Activated T-helper 17 cell treated with anti-CD3 and anti-CD28 coated beads, Interleukin-2, amount 50 U/mL, for 72 hours (primary cell): ENCODE measurements at places on chromosomes 2 and 18.

GRCh38 chr18:49141491-49141890, 190.7 kb upstream of the SMAD7 start:
- ATAC-seq: no peak

DNA sequence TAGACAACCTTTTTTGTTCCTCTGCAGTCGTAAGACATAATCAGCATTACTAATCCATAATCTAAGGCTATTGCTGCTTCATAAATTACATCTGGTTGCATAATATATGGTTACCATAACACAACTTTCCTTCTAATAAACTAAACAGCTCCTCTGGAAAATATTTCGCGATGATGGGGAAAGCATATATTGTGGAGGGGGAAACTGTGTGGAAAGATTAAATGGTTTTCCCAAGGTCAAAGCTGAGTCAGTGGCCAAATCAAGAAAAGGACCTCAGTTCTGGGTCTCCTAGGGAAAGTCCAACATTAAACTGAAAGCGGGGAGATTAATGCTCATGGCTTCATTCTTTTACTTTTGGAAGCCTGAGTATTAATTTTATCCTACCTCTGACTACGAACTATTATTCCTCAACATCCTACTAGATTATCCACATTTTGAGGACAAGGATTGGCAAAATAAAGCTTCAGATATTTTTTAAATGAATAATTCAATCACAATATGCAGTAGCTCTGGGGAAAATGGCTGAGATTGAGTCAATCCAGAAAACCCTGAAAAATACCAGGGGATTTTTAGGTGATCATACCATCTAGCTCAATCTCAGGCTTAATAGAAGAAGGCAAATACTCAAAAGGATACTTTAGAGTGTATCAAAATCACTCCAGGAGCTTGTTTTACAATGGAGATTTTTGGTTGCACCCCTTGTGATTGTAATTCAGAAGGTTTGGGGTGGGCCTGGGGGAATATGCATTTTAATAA, 33.8 kb upstream of the STK17B start:
- ATAC-seq: peak; percentile 56

DNA sequence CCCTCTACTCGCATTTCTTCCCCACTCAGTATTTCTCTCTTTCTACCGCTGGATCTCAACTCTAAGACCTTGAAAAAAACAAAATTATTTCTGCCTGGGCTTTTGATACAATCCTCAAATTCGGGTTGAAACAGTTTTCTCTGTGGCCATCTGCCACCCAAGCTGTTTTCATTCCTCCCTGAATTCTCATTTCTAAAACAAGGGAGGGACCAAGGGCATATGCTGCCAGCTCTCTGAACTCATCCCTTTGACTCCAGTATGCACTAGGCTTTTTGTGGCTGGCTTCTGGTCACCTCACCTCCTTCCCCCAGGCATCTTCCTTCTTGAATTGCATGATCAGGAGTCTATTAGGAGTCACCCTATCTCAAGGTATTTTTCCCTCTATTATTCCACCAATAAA, 49.5 kb downstream of the CCDC148 start:
- ATAC-seq: no peak

GRCh38 chr2:177902395-177903163, 170.0 kb downstream of the PDE11A start:
- no peak for ATAC-seq

GRCh38 chr2:205086662-205087061, 541.4 kb downstream of the PARD3B start:
- ATAC-seq: no peak

- ATAC-seq: no peak
Observed at GRCh38 chr2:179234658-179235240, 29.9 kb downstream of the SESTD1 start.

DNA sequence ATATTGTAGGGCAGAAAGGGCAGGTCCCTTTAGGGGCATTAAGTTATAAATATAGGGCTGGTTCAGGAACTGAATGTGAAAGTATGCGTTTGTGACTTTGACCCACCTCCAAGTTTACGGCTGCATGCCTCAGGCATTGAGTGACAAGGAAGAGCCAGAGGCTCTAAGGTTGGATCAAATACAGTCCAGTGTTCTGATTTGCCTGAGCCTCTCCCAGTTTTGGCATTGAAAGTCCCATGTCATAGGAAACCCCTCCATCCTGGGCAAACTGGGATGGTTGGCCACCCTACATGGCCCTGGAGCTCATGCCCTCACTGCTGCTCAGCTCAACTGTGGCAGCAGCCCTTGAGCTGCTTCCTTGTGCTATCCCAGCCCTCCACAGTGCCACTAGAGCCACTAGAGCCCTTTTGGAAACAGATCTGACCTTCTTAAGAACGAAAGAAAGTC, 29.9 kb downstream of the HK2 start:
- ATAC-seq: no peak

DNA sequence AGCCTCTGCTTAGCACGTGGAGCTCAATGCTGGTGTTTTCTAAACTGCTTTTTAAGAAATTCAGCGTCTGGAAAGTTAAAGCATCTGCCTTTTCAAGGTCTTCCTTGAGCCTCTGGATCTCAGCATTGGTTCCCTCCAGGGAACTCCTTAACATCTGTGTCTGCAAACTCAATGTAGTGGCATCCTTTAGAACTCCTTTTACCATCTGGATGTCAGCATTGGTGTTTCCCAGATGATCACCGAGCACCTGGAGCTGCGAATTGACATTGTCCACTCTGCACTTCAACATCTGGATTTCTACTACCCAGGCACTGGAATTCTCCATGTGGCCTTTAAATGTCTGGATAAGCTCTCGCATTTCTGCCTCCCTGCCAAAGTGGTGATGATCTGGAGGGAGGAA, 3.7 kb downstream of the CLEC4F start:
- no peak for ATAC-seq

GRCh38 chr2:170350929-170351826, 173.2 kb downstream of the MYO3B start:
- no peak for ATAC-seq

DNA sequence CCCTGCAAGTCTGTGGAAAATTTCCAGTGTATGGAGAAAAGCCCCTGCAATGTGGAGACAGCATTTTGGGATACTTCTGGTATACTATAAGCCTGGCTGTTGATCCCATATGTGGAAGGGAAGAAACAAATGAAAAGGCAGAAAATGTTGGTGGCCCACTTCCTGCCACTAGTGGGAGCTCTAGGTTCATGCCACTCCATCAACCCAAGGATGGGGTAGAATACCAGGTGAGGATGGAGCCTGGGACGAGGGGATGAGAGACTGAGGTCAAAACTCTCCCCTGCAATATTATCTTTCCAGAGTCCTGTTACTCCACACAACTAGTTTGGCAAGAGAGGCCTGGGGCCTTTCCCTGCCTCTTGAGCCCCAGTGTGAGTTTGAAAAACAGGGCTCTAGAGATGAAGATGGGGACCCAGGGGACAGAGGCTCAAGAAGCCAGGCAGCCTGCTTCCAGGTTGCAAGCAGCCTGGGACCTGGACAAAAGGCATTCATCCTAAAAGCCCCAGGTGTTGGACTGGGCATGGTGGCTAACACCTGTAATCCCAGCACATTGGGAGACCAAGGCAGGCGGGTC, 31.9 kb downstream of the BMP10 start:
- ATAC-seq: no peak

GRCh38 chr2:2263196-2263829, 67.8 kb downstream of the MYT1L start:
- ATAC-seq: no peak

- peak; percentile 26 for ATAC-seq
Observed at GRCh38 chr2:143087033-143087432, 42.2 kb upstream of the ARHGAP15 start.

DNA sequence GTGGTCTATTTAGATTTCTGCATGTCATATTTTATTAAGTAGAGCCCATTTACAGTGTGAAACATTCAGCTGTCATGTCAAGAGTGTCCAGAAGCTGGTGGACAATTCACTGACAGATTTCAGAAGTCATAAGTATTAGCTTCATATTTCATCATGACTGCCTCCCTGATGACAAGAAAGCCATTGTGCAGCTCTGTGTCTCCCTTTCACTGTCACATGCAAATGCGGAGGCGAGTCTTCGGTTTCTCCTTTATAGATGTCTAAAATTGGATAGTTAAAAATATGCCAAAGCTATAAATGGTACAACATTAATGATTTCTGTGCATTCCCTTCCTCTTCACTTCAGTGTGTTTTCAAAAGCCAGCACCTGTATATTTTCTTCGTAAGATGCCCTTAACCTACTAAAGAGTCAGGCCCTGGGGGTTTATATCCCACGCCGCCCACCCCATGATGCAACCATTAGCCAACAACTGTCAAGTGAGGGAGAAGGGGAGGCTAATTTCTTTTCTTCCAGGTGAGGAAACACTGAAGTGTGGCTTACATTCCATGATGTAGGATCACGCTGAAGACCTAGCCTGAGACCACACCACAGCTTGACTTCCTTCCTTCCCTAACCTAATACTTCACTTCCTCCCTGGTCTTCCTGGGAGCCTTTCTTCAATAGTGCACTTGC, 99.6 kb upstream of the DDX18 start:
- no peak for ATAC-seq

DNA sequence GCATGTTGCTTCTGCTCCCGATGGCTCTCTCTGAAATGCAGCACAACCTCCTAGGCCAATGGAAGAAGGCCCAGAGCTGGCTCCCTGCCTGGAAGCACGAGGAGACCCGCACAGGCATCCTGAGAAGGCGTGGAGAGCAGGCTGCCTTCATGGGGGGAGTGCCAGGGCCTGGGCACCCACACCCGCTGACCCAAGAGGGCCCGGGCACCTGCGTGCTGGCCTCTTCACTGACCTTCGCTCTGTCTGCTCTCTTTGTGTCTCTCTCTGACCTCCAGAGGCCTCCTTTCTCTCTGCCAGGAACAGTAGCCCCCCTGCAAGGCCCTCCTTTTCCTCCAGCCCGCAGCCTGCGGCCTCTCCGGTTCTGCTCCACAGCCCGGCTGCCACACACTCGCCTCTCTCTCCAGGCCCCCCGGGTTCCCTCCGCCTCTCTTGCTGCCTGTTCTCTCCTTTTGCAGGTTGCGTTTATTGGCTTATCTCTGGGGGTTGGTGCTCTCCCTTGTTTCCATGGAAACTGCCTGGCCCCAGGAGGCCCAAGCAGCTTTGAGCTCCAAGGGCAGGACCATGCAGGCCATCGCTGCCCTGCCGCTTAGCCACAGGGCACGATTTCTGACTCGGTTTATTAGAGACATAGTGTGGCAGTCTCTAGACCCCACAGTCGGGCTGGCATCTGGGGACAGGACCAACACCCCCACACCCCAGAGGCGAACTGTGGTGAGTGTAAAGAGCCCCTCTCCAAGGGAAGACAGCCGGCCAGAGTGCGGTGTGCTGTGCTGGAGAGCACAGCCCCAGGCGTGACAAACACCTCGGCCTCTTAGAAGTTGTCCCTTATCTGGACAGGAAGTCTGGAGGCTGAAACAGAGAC, 1.7 kb downstream of the MZT2B start:
- ATAC-seq: no peak

DNA sequence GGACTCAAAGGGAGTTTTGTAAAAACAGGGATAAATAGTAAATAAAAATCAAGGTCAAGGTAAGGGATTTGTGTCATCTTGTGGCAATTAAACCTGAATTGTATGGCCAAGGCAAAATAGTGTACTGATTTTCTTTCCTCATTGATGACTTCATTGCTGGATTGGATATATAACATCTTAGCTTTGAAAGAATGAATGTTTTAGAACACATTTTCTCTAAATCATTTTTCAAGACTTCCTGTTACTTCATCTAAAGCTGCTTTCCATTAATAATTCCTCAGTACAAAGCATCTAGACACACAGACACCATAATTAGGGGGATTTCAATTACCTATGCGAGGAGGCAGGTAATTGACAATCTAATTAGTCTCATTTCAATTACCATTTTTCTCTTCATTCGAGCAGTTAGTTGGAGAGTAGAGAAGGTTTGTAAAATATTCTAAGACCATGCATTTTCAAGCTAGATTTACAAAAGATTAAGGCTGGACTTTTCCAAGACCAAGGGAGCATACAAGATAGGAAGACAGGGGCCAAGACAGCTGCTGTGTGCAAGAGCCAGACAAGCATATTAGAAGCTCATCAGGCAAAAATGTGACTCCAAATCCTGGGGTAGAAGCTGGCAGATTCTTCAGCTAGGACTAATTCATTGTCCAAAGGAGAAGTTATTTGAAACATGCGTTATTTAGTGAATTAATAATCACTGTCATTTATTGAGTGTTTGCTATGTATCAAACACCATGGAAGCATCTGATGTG, 253.6 kb downstream of the EPHA4 start:
- ATAC-seq: no peak

GRCh38 chr2:226130192-226130591, 669.4 kb downstream of the IRS1 start:
- ATAC-seq: no peak

DNA sequence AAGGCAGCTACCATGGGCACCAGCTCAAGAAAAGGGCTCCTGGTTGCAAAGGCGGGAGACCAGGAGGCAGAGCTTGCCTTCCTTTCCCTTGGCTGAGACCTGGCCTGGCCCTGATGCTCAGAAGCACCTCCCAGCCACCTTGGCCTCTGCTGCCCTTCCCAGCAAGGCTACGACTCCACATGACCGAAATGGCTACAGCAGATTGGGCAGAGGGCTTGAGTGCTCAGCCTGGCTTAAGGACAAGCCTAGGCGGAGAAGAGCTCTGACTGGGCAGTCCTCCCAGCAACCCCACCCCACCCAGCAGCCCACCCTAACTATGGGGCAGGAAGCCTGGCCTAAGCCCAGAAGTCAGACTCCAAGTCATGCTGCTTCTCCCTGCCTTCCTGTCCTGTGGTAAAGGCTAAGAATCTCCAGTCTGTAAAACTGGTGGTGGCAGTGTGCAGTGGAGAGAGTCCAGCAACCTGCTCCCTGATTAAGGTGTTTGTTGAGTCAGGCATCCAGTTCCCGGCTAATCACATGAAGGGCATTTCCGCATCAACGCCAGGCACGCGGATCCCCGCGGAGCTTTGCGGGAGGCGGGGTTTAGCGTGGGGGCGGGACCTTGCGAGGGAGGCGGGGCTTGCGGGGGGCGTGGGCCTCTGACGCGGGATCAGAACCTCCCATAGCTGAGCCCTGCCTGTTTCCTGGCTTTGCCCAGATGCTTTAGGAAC, 256.0 kb downstream of the BCL11A start:
- ATAC-seq: no peak

DNA sequence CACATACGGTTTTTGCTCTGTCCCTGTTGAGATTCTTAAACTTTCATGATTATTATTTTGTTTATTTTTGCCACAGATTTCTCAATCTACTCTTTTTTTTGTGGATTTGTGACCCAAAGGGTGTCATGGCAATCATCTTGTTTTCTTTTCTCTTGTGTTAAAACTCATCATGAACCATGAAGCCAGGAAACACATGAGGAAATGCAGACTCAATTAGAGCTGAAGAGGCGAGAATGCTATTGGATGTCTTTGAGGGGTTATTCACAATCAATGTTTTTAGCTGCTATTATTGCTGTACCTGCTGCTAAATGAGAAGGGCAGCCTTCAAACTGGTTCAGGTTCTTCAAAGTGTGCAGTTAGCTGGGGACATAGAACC, 99.5 kb upstream of the MMADHC start:
- ATAC-seq: no peak
